MG63 (cell line): ENCODE measurements at places on chromosomes 4 and X.

DNA sequence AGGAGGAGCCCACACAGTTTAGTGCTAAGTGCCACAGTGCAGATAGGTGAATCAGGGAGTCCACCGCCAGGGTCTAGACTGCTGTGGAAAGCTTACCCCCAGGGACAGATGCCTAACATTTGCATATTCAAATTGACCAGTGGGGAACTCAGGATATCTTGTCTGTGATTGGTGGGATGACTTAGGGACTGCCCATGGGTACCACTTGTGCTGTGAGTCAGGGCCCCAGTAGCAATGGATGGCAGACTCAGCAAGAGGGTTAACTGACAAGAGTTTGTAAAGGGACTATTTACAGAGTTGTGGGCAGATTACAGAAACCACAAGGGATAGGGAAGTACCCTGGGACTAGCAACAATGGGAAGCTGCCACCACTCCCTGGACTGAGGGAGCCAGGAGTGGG is 282.1 kb downstream of the BCOR start:
- DNase-seq = no peak

DNA sequence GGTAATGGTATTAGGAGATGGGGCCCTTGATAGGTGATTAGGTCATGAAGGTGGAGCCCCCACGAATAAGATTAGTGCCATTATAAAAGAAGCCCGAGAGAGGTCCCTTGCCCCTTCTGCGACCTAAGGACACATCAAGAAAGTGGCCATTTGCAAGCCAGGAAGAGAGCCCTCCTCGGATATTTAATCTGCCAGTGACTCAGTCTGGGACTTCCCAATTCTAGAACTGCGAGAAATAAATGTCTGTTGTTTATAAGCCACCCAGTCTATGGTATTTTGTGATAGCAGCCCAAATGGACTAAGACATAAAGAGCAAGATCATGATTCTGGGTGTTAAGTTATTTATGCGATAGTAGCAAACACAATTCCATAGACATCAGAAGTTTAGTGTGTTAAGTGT is 192.2 kb downstream of the LDB2 start:
- DNase-seq = no peak

- DNase-seq = no peak
These were observed 74.4 kb upstream of the RBMX start for GRCh38 chrX:136954930-136955329.

- no peak for DNase-seq
These were observed 434.2 kb downstream of the PPARGC1A start for GRCh38 chr4:23455456-23456158.

GRCh38 chr4:186826846-186827533 is 103.3 kb upstream of the FAT1 start:
- DNase-seq = no peak

DNA sequence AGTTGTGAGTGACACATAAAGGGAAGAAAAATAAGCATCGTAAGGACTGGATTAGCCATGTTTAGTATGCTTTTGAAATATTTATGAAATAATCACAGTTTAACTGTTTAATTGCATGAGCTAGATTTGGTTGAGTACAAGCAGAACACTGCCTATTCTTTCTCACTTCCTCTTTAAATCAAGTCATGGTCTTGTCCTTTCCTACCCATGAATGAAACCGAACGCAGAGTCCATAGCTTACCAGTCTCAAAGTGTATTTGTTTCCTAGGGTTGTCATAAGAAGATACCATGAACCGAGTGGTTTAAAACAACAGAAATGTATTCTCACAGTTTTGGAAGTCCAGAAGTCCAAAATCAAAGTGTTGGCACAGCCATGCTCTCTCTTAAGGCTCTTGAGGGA is 684.0 kb upstream of the MAGEB2 start:
- DNase-seq = no peak

GRCh38 chrX:119467433-119467832 is 811 bp upstream of the SLC25A5 start:
- no peak for DNase-seq
